ENCODE measurements at places on chromosomes 12 and 14.

DNA sequence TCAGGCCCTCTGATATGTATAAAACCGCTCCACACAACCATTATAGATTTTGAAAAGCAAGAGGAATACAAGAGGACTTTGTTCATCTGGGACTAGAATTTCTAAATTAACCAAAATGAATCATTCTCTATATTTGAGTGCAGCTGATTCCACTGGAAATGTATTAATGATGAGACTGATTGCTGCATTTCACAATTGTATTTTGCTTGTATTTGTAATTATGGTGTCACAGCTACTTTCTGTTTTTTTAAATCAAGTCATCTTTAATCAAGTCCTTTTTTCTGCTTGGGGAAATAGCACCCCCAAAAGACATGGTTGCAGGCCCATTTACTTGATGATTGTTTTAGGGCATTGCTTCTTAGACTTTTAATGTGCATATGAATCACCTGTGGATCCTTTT lies 162.4 kb downstream of the KICS2 start:
- no peak for DNase-seq

GRCh38 chr12:119208626-119209061 lies 29.9 kb downstream of the HSPB8 start:
- no peak for DNase-seq

DNA sequence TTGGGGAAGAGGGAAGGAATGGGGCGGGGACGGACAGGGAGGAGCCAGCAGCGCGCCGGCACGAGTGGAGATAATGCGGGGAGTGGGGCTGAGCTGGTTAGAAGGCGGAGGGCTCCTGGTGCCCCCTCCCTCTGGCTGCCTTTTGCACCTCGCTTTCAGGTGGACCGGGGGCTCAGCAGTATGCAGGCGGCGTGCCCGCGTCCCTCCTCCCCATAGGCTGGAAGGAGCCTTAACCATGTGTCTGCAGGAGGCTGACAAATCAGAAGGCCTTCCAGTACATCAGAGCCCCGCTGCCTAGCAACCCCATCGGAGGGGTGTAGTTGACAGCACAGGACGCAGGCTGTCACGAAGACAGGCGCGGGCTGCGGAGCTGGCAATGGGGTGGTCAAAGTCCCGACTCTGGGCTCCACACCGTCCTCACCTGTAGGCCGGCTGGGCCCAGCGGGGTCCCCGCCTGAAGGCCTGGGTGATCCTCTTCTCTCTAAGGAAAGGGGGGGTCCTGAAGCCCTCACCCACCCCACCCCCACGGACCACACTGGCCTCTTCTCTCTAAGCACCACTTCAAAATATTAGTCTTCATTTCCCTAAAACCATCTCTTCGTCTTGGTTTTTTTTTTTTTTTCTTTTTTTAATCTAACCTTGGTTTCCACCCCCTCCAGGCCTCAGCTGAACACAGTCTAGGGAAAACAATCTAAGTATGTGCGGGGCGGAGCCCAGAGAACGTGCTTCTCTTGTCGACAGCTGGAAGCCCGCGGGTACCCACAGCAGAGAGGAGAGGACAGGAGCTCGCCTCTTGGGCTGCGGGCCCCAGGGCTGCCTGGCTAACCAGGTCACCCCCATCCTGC lies 44.5 kb downstream of the KDM2B start:
- DNase-seq = peak; percentile 60

DNA sequence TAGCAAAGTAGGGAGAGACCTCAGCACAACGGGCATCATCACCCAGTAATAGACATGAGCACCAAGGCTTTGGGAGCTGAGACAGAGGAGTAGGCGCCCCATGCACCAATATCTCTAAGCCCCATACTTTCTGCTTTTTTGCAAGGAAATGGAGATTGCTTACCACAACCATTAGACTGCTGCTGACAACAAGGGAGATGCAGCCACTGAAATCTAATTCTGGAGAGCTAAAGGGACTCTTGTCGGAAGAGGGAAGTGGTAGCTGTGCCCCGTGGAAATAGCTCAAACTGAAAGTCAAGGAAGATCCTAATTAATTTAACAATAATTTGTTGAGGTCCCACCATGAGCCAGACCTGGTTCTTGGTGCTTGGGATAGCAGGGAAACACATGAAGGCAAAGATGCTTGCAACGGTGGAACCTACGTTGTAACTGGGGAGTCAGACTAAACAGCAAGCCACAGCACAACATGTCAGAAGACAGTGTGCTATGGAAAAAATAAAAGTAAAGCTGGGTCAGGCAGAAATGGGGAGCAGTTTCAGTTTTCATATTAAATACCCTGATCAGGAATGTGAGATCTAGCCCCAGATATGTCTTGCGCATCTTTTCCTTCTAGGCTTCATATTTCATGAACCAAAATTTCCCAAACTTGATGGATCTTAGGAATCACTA lies 1131.0 kb downstream of the BCL11B start:
- DNase-seq = no peak

DNA sequence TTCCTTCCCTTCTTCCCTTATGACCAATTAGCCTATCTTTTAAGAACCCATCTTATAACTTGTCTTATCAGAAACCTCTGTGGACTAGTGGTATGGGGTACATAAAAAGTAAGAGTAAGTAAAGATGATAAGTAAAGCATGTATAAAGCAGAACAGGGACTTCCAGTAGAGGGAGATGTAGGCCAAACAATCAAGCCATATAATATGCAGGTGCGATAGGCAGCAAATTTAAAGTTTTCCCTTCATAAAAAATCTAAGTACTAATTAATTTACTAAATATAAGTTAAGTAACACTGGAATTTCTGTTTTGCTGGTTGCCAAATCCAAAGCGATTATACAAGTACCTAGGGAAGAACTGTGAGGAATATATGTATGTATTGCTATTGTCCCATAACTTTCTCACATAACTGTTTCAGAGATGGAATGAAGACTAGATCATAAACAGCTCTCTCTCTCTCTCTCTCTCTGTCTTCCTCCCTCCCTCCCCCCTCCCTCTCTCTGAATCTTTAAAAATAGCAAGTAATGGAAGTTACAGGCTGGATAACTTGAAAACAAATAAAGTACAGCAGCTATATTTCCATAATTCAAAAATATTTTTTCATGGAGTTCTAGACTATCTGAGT lies 25.7 kb downstream of the METTL25 start:
- DNase-seq = no peak

- no peak for DNase-seq
These were observed 4.9 kb upstream of the ASPG start for GRCh38 chr14:104080376-104081260.

DNA sequence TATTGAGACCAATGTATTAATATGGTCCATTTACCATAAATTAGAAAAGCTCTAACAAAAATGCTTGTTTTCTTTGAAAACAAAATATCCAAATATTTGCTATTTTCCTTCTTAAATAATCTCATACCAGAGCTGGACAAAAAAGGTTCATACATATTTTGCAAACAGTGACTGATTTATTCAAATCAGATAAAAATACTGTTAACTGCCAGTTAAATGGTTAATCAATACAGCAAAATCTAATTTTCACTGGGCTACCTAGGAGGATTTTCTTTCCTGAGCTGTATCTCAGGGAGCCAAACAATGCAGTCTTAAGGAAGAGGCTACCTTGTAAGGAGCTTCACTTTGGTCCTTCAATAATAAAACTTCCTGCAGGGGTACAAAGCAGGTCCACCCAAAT lies 2.0 kb downstream of the FERMT2 start:
- no peak for DNase-seq

- DNase-seq = no peak
These were observed 343.1 kb upstream of the TMPO start for GRCh38 chr12:98172304-98172703.

Data from NCI-H345 (cell line).